ENCODE measurements at places on chromosomes 3 and 15. TPM values are rescaled to one million over a fixed set of nuclear protein-coding genes. Genes with fewer than 3 reads are reported as not detected.

SLC12A8 gene
- 6.9 TPM for total RNA-seq

NLGN1 gene
- total RNA-seq: 20.1 TPM

OR5K2 gene
- not detected for total RNA-seq

RTP3 gene
- not detected for total RNA-seq

RTP1 gene
- not detected for total RNA-seq

ASB14 gene
- under 0.01 TPM for total RNA-seq

CLRN1 gene
- not detected for total RNA-seq

CYP11A1 gene
- 0.11 TPM for total RNA-seq

PARP15 gene
- total RNA-seq: under 0.01 TPM

CLK3 gene
- 60.5 TPM for total RNA-seq

All from uterine smooth muscle cell (primary cell).